Foreskin keratinocyte (primary cell): ENCODE measurements at places on chromosomes 16 and 17. TPM values are rescaled to one million over a fixed set of nuclear protein-coding genes. Genes with fewer than 3 reads are reported as not detected.

Gene MYO15B
- polyA plus RNA-seq, result 0.23 and 1.00 TPM in 2 replicates

Gene GINS2
- polyA plus RNA-seq, result 37.7 and 37.8 TPM in 2 replicates

Gene LHX1
- 0.02 TPM in 1 of 2 replicates, not detected in the other for polyA plus RNA-seq

Gene RPS6KB1
- 8.7 and 10.4 TPM in 2 replicates for polyA plus RNA-seq

Gene HSD11B2
- 1.3 and 1.5 TPM in 2 replicates for polyA plus RNA-seq

Gene FLOT2
- polyA plus RNA-seq, result 69.1 and 71.9 TPM in 2 replicates

Gene RPH3AL
- polyA plus RNA-seq, result 0.46 and 0.49 TPM in 2 replicates

Gene CD2BP2
- polyA plus RNA-seq, result 73.4 and 81.2 TPM in 2 replicates

GRCh38 chr17:60393840-60394723 is 2.1 kb upstream of the USP32 start:
- DNase-seq, result no peak

DNA sequence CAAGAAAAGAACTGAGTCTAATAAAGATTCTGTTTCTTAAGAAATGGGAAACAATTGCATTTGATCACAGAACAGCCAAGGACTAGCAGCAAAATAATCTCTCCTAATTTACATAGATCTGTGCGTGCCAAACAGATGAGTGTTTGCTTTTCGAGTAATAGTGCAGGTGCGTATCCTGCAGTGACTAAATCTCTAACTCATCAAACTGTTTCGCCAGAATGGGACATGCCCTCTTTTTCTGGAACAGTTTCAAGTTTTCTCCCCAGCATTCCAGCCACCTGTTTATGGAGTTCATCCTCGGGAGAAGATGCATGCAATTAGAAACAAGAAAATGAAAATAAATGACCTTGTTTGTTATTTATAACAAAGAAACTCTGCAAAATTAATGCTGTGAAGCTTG is 5.7 kb upstream of the TOX3 start:
- DNase-seq, result peak; percentile 90

GRCh38 chr16:15751940-15752339 is 101.9 kb downstream of the NDE1 start:
- DNase-seq, result no peak

DNA sequence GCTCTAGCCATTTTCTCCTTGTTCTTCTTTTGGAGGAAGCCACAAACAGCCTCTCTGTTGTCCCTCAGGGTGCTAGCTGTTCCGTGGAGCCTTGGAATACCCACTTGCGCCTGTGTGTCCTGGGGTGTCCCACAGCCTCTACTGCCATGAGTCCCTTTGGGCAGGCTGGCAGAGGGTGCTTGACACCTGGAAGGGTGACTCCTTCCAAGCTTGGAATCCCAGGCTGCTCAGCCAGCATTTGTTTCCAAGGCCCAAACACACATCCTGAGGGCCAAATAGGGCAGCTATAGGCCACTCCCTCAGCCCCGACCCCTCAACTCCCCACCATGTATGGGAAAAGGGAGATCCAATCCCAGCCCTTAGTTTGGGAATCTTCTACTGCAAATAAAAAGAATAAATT is 14.9 kb downstream of the ZNHIT3 start:
- no peak for DNase-seq
